ENCODE measurements at places on chromosomes 7 and 10.

DNA sequence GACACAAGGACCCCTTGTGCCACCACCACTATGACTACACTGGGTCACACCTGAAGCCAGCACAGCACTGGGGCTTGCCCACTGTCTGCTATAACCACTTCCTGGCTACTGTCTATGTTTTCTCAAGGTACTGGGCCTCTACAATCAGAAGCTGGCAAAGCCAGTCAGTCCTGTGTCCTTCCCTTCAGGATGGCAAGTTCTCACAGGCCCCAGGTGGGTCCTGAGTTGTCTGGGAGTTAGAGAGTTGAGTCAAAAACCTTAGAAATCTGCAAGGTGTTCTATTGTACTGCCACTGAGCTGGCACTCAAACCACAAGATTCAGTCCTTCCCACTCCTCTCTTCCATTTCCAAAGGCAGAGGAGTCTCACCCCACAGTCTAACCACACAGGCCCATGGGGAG is 705.5 kb downstream of the IPMK start:
- no peak for DNase-seq

DNA sequence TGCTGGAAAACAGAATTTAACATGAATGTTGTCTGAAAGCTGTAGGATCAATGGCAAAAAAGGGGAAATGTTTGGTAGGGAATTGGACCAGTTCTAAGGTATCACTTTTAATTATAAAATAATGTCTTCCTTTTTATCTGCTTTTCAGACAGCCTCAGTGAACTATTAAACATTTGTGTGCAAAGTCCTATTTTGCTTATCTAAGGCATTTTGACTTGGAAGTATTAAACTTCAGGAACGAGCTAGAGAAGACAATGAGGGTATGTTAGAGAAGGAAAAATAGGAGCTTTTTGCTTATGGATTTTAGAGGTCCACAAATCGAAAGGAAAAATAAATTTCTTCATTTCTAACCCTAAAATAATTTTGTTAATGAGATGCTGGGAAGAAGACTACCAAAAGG is 63.3 kb downstream of the PODXL start:
- no peak for DNase-seq

- DNase-seq: no peak
Measured at GRCh38 chr10:43042503-43043341, 34.1 kb upstream of the RET start.

- no peak for DNase-seq
Measured at GRCh38 chr7:100957832-100958421, 8.6 kb downstream of the MUC3A start.

DNA sequence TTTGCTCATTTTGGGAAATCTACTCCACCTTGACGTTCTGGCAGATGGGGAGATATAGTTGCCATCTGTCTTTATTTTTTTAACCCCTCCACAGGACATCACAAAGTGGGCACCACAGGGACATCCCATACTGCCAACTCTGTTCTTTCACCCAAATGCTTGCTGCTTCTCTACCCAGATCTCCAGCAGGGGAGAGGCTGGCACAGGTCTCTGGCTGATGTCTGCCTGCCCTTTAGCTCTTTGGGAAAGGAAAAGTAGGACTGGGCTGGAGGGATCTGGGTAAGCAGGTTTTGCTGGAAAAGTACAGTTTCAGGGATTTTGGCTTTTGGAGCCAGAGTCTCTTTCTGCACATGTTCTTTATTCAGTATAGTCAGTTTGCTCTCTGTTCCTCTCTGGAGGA is 156.7 kb downstream of the ANLN start:
- DNase-seq: no peak

- DNase-seq: no peak
Measured at GRCh38 chr7:5303591-5304505, 21.1 kb downstream of the SLC29A4 start.

DNA sequence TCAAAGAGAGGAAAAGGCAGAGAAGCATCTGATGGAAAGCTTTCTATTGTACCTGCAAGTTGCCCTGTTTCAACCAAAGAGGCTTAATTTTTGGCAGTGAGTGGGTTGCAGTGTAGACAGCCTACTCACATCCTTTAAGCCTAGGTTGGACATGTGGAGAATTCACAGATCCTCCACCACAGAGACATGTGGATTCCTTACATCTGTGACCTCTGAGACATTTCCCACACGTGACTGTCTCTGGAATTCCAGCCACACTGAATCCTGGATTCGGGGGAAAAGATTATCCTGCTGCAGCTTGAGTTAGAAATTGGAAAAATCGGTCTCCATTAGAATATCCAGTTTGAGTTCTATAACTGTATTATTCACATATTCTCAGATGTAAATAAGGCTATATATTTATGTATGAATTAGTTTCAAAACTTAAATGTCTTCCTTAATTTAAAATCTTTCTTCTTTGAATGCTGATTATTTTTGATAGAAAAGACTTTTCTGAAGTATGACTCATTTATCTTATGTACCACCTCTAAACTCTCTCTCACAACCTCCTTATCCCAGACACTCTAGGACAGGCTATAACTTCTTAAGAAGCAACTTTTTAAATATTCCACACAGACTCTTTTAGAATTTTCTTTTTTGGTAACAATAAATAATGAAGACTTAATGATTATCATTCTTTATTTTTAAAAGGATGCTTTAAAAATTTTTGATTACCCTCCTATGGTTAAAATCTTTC is 123.3 kb downstream of the TWIST1 start:
- no peak for DNase-seq

DNA sequence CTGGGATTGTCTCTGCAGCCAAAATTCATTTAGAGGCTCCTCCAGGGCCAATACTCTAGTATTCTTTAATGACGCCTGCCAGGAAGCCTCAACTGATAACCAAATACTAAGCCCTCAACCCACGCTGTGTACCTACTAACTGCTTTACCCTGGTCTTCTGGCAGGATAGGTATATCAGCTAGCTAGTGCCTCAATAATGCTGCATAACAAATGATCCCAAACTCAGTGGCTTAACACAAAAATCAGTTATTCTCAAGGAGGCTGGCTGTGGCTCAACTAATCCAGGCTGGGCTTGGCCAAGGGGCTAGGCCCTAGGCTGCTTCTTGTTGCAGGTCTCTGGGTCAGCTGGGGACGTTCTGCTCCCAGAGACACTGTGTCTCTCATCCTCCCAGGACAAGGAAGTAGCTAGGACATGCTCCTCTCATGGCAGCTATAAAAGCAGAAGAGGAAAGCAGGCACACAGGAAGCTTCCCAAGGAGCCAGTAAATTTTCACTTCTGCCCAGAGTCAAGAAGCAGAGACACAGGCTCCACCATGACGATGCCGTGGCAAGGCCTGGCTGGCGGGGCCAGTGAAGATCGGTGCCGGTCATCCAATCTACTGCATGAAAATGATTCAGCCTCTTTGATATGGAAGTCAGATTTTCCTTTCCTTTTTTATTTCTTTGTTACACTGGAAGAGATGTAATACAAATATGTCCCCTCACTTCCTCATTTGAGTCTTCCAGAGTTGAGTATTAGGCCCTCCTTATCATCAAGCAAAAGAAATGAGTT is 28.6 kb upstream of the COL13A1 start:
- DNase-seq: no peak

DNA sequence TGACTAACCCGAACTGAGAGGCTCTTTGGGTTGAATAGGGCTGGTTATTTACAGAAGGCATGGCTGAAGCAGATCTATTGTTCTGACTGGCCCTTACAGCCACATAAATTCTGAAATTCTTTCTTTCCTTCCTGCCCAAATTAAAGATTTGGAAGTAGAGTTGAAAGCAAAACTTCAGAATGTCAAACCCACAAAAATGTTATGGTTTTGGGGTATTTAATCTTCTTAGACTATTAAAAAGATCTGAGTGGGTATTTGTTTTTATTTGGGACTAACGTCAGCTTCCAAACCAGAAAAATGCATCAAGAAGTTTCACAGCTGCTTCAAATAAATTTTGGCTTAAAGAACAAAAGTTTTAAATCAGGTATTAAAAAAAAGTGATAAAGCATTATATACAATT is 124.5 kb downstream of the AHR start:
- DNase-seq: no peak

DNA sequence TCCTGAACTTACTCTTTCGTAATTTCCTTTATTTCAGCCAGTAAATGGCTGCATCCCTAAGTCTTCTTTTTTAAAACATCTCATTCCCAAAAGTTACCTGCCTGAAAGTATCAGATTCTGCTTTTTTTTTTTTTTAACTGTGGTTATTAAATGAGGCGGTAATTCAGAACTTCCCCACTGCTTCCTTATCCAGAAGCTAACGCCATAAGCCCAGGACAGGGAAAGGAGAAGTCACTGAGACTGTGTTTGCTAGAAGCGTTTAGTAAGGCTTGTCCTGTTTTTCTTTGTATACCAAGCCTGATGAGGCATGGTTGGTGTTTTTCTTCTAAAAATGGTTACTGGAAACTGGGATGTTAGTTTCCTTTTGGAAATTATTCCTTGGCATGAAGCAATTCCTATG is 197.8 kb downstream of the CELF2 start:
- DNase-seq: no peak

GRCh38 chr10:108392286-108392685 is 1227.8 kb upstream of the SORCS1 start:
- DNase-seq: no peak

- DNase-seq: no peak
Measured at GRCh38 chr7:150465414-150465813, 15.0 kb downstream of the GIMAP8 start.

DNA sequence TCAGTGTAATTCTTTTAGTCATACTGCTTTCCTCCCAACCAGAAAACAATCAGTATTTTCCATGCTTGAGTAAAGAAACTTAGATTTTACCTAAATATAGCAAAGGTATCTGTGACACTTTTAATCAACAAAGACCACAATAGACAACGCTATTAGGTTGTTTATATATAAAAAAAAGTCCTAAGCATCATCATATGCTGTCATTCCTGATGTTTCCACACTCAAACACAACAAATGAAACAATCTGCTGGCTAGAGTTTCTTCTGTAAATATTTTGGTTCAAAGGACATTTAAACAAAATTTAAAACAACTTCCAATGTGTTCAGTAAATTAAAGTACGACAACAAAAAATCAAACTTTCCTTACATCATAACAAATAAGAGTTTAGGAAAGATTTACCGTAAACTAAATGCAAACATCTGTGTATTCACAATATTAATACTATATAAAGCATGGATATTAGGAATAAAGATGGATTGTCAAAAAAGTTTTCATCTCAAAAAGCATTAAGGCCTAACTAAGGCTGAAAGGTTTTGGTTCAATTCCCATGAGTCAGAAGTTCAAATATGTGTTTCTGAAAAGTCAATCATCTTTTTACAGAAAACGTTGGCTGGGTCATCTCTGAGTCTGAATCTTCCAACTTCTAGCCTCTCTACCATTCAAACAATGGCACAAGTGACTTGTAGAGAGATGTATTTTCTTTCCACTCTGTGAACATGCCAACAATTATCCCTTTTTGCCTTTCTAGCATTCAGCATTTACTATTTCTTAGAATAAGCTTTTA is 157.1 kb downstream of the CRPPA start:
- DNase-seq: no peak

Data from DMS153 (cell line).